ENCODE measurements at places on chromosomes 1 and 21.

DNA sequence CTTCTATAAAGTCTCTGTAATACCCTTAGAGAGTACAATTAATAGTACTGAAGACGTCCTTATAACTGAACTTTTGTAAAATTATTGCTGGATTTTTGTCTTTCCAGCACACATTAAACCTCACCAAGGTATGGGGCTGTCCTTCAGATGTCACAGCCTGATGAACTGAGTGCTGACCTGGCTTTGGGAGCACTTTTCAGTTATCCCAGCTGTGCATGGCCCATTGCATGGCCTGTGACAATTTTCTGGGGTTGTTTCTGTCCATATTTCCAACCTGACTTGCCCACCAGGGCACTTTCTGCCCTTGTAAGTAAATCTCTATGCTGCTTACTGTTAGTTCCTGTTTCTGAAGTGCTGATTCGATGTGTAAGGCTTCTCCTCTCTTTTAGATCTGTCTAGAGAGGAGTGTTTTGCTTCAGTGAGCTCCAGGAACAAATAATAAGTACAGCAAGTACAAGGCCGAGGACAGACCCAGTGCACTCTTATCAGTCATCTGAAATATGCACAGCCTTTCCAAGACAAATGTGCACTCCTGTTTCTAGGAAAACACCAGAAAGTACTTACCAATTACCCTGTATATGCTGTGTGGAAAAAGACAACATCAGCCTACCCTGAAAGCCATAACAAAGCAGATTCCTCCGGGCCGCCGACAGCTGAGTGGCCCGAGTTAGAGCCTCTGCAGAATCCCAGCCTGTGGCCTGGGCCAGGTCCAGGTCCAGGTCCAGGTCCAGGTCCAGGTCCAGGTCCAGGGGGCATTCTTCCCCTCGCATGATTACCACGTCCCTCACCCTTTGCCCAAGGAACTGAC lies 121.7 kb downstream of the DHRS3 start:
- no peak for DNase-seq

- peak; percentile 41 for DNase-seq
Observed at GRCh38 chr1:152459596-152460528, 45.8 kb upstream of the CRNN start.

- no peak for DNase-seq
Observed at GRCh38 chr1:208885650-208886049, 641.5 kb upstream of the PLXNA2 start.

DNA sequence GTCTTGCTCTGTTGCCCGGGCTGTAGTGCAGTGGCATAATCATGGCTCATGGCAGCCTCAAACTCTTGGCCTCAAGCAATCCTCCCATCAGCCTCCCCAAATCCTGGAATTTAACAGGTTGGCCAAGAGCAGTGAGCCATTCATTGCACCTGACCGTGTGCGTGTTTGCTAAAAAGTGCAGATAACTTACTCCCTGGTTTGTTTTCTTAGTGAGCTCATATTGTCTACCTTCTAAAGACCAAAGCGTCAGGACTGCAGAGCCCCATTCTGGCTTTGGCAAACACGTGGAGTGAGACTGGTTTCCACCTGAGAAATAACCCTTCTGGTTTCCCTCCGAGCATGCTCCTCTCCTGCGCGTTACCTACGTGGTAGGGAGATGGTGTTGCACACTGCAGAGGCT lies 32.2 kb upstream of the CA6 start:
- no peak for DNase-seq

DNA sequence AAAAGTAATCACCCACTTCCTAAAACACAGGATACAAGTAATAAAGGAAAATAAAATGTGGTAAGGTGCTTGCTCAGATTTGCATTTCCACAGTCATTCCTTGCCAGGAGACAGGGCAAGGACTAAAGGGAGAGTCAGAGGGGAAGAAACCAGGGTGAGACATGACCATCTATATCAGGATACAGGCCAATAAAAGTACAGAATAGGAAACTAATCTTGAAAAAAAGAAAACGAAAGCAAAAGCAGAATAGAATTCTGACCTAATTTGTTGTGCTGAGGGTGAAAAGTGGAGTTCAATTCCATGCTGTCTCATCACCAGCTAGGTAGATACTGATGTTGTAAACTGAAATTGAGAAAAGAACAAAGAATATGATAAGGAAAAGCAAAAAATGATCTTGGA lies 27.3 kb downstream of the JMJD4 start:
- DNase-seq, result no peak

GRCh38 chr1:2972879-2973575 lies 48.2 kb upstream of the ACTRT2 start:
- DNase-seq, result no peak

DNA sequence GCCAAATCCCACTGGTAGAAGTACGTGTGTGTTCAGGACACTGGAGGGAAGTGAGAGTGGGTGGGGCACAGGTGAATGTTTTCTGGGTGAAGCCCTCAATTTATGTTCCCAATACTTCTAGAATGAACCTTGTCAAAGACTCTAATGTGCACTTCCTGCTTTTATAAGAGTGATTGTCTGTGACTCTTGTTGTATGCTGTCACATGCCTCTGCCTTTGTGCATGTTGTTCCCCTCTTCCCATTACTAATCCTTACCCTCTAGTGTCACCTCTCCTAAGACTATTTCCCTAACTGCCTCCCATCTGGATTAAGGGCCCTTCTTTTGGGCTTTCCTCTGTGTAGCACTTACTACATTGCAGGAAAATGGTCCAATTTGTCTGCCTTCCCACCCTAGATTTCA lies 2.5 kb upstream of the LINGO4 start:
- no peak for DNase-seq

DNA sequence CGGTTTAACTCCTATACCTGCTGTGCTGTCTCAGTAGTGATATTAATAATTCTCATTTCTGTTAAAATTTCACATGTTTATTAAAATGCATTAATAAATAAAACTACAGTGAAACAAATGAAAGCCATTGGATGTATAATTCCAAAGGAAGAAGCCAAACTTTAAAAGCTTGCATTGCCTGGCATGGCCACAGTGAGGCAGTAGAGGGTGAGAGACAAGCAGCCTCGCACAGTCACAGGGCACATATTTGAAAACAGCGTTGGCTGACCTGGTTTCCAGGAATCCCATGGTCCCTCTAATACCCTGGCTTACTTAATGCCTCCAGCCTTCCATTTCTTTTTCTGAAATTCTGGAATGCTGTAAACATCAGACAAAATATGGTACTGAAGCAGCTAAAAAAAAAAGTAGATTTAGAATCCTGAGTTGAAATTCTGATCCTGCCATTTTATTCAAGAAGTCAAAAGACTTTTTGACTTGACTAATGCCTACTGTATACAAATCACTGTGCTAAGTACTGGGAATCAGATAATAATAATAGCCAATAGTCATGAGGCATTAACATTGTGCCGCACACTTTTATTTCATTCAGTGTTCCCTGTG lies 6.7 kb upstream of the RNASEL start:
- DNase-seq, result no peak

DNA sequence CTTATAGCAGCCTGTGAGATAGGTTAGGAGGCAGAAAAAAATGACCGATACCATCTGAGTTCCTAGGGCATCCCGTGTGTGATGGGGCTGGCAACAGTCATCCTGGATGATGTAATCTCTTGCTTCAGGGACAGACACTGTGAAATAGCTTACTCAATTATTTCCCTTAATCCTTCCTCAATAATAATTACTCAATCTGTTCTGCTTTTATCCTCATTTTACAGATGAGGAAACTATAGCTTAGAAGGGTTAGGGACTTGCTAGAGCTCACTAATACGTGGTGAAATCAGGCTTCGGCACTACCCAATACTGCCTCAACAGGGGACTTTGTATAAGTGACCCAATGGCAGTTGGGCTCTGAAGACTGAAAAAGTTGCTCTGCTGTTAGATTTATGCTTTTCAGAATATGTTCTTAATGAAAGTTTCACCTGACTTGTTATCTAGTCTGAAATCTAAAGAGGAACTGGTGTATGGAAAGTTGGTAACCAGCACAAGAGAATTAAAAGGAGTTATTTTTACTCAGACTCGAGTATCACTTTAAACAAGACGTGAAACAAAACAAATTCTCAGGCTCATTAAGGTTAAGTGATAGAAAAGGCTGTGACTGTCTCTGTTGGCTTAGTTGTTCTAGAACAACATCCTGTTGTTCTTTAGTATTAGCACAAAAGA lies 14.4 kb downstream of the CD55 start:
- DNase-seq, result no peak

Data from stimulated activated CD8-positive, alpha-beta memory T cell treated with anti-CD3 and anti-CD28 coated beads, Interleukin-7, amount 100 ng/mL, for 48 hours (primary cell).